GM13977 (cell line): ENCODE measurements at places on chromosomes 7 and 10.

DNA sequence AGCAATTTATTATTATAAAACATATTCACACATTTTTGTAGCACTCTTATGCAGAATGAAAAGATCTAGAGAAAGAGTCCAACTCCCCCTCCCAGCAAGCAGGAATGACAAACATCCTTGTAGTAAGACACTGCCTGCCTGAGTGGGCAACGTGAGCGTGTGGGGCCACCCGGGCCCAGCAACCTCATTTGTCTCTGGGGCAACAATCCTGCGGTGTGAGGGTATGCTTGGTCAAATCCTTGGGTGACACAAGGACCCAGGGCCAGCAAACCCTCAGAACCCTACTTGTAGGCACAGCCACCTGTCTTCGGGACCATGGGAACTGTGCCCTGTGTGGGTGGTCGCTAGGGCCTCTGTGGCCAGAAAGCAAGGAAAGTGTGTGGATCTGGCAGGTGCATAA is 10.7 kb downstream of the RHEB start:
- DNase-seq: no peak

- DNase-seq: no peak
Observed at GRCh38 chr10:7165500-7166177, 245.2 kb downstream of the SFMBT2 start.

DNA sequence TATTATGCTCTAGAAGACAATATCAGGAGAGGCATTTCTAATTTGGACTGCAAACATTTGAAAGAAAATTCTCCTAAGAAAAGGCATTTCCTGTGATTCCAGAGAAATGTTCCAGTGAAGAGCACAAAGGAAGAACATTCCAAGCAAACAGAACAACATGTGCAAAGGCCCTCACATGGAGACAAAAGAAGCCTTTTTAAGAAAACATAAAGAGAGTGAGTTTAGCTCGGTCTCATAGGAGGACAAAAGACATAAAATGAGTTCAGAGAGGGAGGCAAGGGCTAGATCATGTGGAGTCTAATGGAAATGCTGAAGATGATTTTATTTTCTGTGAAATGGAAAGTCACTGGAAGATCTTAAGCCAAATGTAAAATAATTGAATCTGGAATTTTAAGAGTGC is 269.8 kb upstream of the HGF start:
- DNase-seq: no peak

GRCh38 chr10:101767600-101767945 is 8.3 kb downstream of the FGF8 start:
- DNase-seq: no peak

DNA sequence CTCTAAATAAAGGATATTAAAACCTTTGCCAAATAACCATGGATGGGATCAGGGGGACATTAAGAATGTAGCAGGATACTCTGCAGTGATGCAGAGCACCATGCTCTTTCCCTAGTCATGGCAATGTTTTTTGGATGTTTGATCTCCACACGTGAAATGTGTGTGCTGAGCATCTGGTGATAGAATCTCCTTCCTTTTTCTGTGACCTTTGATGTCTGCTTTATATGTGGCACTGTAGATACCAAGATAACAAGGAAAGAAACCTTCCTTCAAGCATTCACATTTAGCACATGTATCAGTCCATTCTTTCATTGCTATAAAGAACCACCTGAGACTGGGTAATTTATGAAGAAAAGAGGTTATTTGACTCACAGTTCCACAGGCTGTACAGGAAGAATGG is 87.7 kb upstream of the CYP2C9 start:
- no peak for DNase-seq

DNA sequence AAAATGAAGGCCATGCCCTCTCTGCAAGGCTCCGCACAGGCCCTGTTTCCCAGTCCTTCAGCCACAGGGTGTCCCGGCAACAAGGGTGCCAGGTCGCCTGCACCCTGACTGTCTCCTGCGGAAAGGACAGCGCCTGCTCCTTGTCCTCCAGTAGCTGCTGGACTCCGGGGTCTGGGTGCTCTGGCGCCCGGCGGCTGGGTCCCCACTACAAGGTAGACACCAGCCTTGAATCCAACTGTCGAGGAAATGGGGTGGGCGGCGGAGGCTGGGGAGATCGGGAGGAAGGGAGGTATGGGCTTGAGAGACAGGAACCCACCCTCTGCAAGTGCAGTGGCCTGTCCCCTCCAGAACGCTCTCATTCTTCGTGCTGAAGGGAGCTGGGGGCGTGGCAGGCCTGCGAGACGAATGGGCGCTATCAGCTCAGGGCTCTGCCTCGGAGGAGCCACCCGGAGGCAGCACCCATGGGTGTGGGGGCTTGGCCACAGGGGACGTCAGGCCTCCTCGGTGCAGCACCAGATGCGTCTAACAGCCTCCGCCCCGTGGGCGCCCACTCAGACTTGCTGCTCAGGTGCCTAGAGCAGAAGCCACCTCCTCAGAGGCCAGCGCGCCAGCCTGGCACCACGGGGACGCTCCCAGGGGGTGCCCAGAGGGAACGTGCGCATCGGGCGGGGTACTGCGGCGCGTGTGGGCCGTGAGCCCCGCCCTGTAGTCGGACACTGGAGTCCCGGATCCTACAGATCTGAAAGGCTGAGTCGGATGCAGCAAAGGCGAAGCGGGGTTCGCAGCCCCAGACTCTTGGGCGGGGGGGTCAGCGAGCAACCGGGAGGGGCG is 15.6 kb downstream of the ADAM8 start:
- DNase-seq: peak; percentile 84

DNA sequence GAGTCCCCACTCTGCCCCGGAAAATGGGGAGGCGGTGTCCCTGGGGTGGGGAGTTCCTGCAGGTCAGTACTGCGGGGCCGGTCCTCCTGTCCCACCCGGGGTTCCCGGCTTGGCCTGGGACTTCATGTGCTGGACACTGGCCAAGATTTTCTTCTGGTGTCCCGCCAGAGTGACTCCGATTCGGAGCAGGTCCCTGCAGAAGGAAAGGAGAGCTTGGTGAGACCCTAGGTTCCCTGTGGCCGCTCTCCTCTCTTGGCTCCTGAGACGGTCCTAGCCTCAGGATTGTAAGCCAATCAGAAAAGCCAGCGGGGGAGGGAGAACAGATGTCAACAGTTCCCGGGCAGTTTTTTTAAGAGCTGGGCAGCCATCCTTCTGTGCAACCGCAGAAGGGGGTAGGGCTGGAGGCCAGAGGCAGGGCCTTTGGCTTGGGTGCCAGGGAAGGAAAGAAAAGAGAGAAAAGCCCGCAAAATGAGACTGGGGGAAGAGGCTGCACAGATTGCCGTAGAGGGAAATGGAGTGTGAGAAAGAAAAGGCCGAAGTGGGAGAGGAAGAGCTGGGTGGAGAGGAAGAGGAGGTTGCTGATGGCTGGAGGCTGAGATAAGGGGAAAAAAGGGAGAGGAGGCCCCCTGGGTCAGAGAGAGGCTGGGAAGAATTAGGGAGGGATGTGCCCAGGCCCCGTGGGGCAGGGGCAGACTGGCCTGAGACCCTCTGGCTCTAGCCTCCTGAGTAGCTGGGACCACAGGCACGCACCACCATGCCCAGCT is 23.7 kb downstream of the EPHB4 start:
- DNase-seq: peak; percentile 94

GRCh38 chr7:2843711-2844152 is 376 bp downstream of the GNA12 start:
- no peak for DNase-seq

- no peak for DNase-seq
Observed at GRCh38 chr7:155231241-155231800, 66.4 kb upstream of the INSIG1 start.

GRCh38 chr7:5424749-5425506 is 1.3 kb upstream of the TNRC18 start:
- DNase-seq: no peak

DNA sequence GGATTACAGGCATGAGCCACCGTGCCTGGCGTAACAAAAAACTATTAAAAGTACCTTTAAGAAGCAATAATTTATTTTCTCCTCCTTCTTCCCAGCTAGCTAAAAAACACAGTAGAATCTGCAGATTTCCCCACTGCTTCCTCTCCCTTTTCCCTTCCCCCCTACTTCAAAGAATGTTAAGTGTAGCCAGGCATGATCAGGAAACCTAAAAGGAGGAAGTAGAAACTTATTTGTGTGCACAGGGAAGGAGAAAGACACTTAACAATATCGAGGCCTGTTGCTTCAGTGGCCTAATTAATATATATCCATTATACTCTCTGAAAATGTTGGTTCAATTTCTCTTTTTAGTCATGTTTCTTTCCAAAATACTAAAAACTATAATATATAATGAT is 127.7 kb downstream of the NRBF2 start:
- DNase-seq: no peak

GRCh38 chr10:78981970-78982281 is 86.8 kb upstream of the ZMIZ1 start:
- DNase-seq: no peak

DNA sequence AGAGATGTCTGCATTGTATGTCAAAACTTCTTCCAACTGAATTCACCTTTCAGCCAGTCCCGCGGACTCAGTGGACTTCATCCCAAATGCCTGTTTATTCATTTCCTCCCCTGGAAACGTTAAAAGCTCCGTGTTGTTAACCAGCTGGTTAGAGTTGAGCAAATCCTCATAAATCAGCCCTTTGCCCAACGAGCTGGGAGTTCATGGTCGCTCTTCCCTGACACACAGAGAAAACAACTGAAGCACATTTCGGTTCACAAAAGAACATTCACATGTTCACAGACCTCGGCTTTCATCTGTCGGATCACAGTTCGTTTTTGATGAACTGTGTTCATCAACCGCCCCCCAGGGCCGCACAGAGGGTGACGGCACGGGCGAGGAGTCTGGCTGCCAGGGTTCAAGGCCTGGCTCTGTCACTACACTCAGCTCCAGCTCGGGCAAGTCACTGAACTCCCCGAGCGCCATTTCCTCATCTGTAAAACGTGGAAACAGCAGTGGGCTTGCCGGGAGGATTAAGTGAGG is 62.6 kb downstream of the GLI3 start:
- DNase-seq: no peak

GRCh38 chr10:112507988-112508387 is 61.0 kb downstream of the VTI1A start:
- no peak for DNase-seq

GRCh38 chr7:152967958-152968357 is 208.4 kb downstream of the ACTR3B start:
- DNase-seq: no peak

- DNase-seq: no peak
Observed at GRCh38 chr10:92699518-92700381, 10.0 kb downstream of the HHEX start.

DNA sequence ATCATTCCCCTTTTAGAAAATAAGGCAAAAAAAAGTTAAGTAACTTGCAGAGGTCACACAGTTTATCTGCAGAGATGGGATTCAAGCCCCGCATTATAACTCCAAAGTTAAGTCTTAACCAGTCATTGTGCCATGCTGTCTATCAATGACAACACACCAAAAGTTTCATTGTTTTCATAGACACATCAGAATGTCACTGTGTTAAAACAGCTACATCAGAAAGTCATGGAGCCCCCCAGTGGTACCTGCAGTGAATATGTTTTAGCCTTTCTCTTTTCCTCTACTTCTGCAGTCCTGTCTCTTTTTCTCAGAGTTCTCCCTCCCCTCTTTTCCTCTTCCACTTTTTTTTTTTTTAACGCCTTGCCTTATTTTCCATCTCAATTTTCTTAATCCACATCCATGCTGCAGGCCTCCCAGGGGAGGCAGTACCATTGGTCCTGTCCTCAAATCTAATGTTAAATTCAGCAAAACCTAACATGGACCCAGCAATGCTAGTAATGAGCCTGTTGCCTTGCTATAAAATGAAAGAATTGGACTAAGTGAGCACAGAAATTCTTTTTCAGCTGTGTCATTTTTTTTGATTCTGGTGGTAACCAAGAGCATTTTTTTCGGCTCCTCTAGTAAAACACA is 3.8 kb upstream of the NRCAM start:
- DNase-seq: peak; percentile 60

DNA sequence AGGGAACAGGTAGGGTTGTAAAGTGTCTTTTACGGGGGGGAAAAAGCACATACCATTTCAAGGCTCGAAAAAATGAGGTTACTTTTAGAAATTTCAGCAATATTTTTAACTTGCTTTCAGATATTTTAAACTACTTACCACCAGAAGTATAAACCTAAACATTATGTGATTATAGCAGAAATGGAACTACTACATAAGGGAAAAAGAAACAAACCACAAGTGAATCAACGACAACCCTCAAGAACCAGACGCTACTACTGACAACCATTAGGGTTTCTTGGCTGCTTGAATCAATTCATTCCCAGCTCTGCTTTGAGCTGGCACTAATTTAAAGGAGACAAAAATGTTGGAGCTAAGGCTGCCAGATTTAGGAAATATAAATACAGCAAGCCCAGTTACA is 80.1 kb downstream of the ZFAND4 start:
- DNase-seq: no peak

DNA sequence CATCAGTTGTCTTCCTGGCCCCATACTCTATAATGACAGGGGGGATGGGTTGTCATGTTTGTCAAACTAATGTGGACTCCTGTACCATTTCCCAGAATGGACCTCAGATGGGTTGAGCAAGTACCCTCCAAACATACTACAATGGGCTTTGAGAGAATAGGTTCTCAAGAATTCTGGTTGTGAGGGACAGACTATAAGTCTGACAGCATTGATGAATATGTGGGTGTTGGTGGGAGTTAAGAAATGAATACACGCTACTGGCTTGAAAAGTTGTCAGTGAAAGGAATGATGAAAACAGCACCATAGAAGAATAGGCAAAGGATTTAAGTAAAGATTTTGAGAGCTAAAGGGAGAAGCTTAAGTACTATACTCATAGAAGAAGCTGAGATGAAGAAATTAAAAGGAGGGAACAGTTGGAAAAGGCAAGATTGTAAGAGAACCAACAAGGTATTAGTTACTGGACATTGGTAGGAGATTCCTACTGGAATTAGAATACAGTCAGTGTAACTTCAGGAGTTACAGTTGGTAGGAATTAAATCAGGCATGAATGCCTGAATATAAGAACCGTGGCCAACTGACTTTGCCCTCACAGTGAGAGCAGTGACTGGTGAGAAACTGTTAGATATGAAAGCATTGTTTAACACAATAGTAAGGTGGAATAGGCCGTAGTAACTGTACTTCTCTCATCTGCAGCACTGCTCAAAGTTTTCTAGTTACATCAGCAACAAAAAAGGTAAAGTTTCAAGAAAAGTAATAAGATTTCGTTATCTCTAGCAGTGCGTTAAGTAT is 86.3 kb downstream of the LCOR start:
- DNase-seq: no peak

- DNase-seq: no peak
Observed at GRCh38 chr10:359762-360161, 224.5 kb downstream of the ZMYND11 start.

DNA sequence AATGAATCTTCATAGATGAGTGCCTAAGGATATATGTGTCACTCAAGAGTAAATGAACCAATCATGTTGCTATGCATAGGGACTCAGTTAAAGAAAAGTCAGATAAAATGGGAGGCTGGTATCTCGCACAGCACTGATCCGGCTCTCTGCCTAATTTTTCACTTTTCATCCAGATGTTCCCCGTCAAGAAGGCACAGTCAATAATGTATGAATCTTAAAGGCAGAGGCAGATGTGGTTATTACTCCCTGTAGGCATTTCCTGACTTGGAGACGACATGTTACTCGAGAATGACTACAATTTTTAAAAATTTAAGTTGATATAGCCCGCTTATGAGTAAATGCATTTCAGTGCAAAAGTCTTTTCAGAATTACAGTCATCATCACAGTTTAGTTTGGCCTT is 113.6 kb downstream of the TBXAS1 start:
- no peak for DNase-seq
